ENCODE measurements at places on chromosomes 7 and 10. TPM values are rescaled to one million over a fixed set of nuclear protein-coding genes. Genes with fewer than 3 reads are reported as not detected.

GRCh38 chr10:31020209-31020608 lies 11.5 kb downstream of the ZNF438 start:
- H3K27me3 ChIP-seq = no peaks in the 10 kb centered on the region
- peaks cover 19% of the 10 kb centered on the region for H3K4me1 ChIP-seq
- H3K27ac ChIP-seq = no peak overlapping the region
- no peak for DNase-seq

DNA sequence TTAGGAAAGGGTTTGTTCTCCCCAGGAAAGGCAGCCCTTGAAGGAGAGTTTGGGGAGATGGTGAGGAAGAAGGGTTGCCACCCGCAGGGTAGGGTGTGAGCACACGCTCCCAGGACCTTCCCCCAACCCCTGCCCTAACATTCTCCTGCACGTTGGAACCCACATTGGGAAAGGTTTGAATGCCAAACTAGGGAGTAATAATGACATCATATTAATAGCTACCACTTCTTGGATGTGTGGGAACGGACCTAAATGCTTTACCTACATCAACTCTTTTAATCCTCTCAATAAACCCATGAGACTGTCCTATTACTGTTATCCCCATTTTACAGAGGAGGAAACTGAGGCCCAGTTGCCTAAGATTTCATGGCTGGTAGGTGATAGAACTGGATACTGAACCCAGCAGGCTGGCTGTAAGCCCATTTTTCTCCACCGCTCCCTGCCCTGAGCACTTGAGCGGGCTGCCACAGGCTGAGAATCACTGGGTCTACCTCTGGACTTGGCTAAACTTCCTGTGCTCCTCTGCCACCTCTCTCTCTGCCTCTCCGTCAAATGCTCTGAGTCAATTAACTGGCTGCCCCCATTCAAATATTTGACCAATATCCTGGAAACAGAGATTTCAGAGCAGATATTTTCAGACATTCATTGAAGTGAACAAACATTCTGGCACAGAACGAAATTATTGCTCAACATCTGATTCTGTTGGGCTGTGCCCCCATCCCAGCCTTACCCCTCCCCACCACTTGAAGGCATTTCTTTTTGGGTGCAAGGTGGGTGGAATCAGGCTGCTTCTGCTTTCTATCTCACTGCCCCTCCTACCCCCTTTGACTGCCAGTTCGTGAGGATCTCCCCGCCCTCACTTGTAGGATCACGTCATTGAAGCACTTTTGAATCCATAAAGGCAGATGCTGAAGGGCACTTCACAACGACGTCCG lies 129.7 kb downstream of the C10orf105 start:
- H3K27ac ChIP-seq = no peak overlapping the region
- no peak overlapping the region for H3K4me3 ChIP-seq
- peaks cover 19% of the 10 kb centered on the region for H3K27me3 ChIP-seq
- H3K36me3 ChIP-seq = no peaks in the 10 kb centered on the region
- H3K4me1 ChIP-seq = peaks cover 4% of the 10 kb centered on the region
- DNase-seq = no peak

Gene CYP2E1
- 6.3 TPM for total RNA-seq

Gene PNLIPRP3
- not detected for total RNA-seq

- H3K36me3 ChIP-seq = no peaks in the 10 kb centered on the region
- H3K4me3 ChIP-seq = peak overlapping the region; percentile 17
- H3K27ac ChIP-seq = no peak overlapping the region
- H3K4me1 ChIP-seq = peaks cover 6% of the 10 kb centered on the region
Observed at GRCh38 chr10:71396084-71396710, 523 bp upstream of the CDH23 start.

Gene MRC1
- not detected for total RNA-seq

DNA sequence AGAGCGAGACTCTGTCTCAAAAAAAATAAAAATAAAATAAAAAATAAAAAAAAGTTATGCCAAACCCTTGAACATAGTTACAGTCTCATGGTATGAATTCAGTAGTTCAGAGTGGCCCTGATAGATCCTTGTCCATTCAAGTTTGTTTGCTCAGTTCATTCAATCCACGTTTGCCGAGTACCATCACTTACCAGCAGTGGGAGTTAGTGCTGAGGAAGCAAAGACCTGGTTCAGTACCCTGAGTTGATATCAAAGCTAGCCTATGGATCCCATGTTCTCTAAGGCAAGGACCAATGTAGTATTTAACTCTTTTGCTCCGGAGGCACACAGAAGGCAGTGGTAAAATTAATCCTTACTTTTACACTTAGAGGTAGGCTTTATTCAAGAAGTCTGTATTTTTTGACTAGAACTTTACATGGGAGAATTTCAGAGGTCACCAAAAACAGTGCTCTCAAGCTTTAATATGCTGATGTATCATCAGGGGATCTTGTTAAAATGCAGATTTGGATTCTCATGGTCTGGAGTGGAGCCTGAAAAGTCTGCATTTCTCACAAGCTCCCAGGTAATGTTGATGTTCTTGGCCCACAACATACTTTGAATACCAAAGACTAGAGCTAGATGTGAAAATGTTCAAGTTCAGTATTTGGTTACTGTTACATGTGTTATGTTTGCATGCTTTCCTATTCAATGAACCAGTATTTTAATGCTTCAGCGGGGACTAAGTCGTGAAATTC lies 38.1 kb upstream of the HBP1 start:
- H3K4me3 ChIP-seq = no peak overlapping the region
- no peaks in the 10 kb centered on the region for H3K27me3 ChIP-seq
- DNase-seq = no peak
- H3K4me1 ChIP-seq = peaks cover 9% of the 10 kb centered on the region
- peaks cover 2% of the 10 kb centered on the region for H3K36me3 ChIP-seq

- DNase-seq = no peak
- H3K4me1 ChIP-seq = no peaks in the 10 kb centered on the region
- H3K27ac ChIP-seq = no peak overlapping the region
- no peak overlapping the region for H3K4me3 ChIP-seq
- H3K36me3 ChIP-seq = peaks cover 4% of the 10 kb centered on the region
Observed at GRCh38 chr10:119962837-119963236, 70.3 kb downstream of the SEC23IP start.

DNA sequence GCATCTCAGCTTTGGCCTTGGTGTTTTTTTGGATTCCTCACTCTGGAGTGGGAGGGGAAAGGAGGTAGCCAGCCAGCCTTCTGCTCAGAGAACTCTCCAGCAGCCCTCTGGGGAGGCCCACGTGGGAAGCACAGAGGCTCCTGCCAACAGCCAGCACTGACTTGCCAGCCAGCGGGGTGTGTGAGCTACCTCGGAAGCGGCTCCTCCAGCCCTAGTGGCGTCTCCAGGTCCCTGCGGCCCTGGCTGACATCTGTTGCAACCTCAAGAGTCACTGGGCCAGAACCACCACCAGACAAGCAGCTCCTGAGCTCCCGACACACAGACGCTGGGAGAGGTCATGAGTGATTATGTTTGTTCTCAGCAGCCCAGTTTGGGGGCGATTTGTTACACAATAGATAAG lies 180.2 kb upstream of the FZD8 start:
- no peaks in the 10 kb centered on the region for H3K36me3 ChIP-seq
- peak overlapping the region; percentile 67 for H3K27ac ChIP-seq
- H3K4me3 ChIP-seq = no peak overlapping the region
- H3K27me3 ChIP-seq = no peaks in the 10 kb centered on the region
- peaks cover 36% of the 10 kb centered on the region for H3K4me1 ChIP-seq

GRCh38 chr7:19522486-19522885 lies 186.4 kb downstream of the POLR1F start:
- peak overlapping the region; percentile 78 for H3K27ac ChIP-seq
- H3K4me3 ChIP-seq = no peak overlapping the region
- no peaks in the 10 kb centered on the region for H3K36me3 ChIP-seq
- DNase-seq = no peak
- peaks cover 45% of the 10 kb centered on the region for H3K4me1 ChIP-seq

All from chondrocyte (in vitro differentiated cells).